ENCODE measurements at places on chromosomes 12 and 14.
A peak's percentile ranks its signal among the peaks of the same experiment; 100 is the strongest.

DNA sequence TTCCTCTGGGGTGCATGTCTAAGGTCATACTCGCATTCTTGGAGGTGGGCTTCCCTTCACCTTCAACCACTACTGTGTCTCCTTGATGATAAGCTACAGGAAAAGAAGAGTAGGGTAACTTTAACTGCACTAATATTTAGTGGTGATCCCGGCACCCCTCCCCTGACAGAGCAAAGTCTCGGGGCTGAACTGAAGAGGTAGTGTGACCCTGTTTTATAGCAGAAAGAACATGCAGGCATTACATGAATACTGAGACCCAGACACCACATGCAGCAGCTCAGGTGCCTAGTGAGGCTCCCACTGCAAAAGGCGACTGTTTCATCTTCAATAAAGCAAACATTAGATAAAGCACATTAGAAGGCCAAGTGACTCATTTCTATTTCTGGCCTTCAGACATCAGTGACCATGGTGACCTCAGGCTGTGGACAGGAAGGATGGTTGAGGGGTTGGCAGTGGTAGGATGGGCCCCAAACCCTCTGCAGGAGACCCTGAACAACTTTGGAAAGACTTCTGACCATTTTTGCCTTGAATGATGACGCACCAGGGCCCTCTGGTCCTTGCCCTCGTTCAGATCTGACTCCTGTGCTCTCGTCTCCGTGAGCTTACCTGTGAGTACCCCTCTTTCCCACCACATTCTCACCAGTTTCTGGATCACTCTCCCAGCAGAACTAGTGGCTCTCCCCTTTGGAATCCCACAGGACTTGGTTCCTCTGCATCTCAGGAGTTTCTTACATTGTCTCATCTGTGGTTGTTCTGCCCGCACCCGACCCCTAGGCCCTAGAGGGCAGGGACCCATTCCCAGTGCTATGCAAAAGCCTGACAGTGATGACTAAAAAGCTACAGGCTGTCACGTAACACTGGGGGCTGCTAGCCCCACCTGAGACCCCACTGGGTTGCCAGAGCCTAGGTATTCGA lies 23.8 kb upstream of the JPH4 start:
- no peak for DNase-seq

GRCh38 chr14:68182492-68182891 lies 362.9 kb downstream of the RAD51B start:
- DNase-seq, result no peak

DNA sequence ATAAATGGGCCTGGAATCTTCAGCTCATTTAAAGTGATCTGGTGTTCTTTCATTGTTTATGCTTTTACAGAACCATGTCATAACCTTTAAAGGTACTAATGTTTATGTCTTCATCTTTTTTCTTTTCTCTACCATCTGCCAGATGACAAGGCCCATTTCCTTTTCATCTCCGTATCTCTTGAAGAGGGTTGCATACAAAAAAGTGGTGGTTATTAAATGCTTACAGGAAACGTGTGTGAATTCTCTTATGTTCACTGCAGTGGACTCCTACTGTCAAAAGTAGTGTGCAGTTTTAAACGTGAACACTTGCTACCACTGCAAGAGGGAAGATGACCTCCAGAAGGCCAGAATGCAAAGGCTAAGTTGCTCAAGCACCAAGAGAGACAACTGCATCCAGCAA lies 91.4 kb downstream of the TTC7B start:
- DNase-seq, result no peak

DNA sequence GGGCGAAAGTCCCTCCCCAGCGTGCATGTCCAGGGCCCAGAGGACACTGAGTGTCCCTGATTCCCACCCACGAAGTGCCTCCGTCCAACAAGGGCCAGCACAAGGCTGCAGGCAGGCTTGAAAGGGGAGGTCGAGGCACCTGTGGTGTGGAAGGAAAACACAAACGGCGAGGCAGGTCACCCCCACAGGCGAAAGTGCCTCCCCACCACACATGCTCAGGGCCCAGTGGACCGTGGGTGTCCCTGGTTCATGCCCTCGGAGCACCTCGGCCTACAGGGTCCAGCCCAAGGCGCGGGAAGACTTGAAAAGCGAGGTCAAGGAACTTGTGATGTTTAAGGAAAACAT lies 370.4 kb downstream of the ALG10 start:
- DNase-seq, result no peak

DNA sequence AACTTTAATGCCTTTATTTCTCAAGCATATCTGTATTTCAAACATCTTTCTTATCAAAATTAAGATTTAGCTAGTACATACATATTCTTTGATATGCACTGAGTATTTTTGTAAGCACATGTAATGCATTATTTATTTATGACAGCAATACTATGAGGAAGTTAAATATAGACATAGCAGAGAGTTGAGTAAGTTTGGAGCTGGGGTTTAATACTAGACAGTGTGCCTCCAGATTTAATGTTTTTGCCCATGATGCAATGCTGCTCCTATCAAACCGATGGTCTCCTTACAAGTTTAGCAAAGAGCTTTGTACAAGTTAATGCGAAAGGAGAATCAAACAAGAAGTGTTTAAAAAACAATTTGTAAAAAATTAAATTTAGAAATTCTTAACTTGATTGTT lies 826.6 kb upstream of the MGAT4C start:
- DNase-seq, result no peak

DNA sequence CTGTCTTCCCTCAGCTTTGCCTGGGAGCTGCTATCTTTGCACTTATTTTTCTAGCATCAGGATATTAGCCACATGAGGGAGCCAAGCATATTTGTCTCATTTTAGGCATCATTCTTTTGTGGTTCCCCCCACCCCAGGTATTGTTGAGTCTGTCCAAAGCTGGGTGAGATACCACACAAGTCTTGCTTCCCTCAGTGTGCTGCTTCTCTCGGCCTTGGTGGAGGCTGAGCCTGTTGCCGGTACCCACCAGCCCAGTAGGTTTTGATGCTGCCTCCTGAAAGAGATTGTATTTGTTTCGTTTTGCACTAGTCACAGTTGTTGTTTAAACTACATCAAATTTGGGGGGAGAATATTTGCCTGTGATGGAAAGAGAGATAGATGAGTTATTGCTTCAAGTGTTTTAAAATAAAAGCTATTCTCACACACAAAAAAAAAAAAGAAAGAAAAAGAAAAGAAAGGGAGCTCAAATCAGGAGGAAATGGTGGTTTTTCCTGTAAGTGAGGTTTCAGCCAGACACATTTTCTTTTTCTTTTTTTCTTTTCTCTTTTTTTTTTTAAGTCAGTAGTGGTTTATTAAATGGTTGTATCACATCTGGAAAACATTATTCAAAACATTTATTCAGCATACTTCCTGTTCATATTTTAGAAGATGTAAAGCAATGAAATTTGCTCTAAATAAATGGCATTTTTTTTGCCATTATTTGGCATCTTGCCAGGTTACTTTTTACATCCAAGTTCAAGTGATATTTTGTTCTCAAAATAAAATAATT lies 58.5 kb downstream of the SLC4A8 start:
- DNase-seq, result peak; percentile 13

GRCh38 chr14:59511916-59512575 lies 27.7 kb downstream of the JKAMP start:
- DNase-seq, result no peak

GRCh38 chr12:46342562-46343033 lies 30.0 kb downstream of the SLC38A2 start:
- peak; percentile 30 for DNase-seq

GRCh38 chr14:87059060-87059839 lies 933.7 kb downstream of the GALC start:
- DNase-seq, result no peak

DNA sequence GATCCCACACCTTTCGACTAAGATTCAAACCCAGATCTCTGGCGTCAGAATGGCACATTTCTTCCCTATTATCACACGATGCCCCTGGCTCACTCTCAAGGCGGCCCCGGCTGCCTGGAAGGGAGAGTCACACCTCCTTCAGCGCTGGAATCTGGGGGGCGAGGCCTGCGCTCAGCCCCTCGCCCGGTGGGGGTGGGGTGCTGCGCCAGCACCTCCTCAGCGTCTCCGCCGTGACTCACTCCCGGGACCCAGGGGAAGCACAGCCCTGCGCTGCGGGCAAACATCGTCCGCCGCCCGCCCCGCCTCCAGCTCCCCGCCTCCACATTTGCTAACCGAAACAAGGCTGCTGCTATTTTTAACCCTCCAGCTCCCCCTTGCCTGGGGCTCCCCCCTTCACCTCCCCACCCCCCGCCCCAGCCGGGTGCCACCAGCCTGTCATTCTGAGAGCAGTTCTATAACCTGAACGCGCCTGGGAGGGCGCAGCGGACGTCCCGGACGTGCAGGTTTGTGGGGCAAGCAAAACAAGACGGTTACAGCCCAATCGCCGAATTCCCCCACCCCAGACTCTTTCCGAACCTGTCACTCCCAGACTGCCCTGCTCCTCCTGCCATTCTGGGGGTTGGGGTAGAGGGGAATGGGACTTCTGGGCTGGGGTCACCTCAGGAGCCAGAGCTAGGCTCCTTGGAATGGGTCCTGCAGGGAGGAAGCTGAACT lies 6.7 kb downstream of the HDAC7 start:
- peak; percentile 86 for DNase-seq

- no peak for DNase-seq
Measured at GRCh38 chr14:55301437-55302121, 30.4 kb downstream of the FBXO34 start.

GRCh38 chr14:44945264-44945663 lies 16.5 kb downstream of the KLHL28 start:
- DNase-seq, result no peak

- no peak for DNase-seq
Measured at GRCh38 chr12:14138495-14138894, 157.1 kb upstream of the GRIN2B start.

DNA sequence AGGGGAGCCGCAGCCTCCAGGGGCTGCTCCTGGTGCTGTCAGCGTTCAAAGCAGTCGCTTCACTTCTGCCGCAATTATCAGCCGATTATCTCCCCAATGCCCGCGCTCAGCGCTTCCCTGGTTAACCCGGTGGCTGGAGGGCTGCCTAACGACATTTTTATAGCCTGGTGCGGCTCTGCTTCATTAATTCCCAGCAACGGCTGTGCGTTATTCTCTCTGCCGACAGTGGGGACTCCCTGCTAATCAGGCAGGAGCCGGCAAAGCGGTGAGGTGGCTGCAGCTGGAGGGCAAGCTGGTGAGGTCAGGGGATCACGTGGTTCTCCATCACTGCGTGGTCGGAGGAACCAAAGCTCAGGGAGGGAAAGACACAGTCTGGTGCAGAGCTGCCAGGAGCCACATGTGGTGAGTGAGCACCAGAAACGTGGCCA lies 62.9 kb downstream of the GLRX5 start:
- no peak for DNase-seq

- DNase-seq, result no peak
Measured at GRCh38 chr14:66495218-66496098, 9.3 kb downstream of the CCDC196 start.

GRCh38 chr12:19191563-19191962 lies 62.0 kb downstream of the PLEKHA5 start:
- DNase-seq, result no peak

DNA sequence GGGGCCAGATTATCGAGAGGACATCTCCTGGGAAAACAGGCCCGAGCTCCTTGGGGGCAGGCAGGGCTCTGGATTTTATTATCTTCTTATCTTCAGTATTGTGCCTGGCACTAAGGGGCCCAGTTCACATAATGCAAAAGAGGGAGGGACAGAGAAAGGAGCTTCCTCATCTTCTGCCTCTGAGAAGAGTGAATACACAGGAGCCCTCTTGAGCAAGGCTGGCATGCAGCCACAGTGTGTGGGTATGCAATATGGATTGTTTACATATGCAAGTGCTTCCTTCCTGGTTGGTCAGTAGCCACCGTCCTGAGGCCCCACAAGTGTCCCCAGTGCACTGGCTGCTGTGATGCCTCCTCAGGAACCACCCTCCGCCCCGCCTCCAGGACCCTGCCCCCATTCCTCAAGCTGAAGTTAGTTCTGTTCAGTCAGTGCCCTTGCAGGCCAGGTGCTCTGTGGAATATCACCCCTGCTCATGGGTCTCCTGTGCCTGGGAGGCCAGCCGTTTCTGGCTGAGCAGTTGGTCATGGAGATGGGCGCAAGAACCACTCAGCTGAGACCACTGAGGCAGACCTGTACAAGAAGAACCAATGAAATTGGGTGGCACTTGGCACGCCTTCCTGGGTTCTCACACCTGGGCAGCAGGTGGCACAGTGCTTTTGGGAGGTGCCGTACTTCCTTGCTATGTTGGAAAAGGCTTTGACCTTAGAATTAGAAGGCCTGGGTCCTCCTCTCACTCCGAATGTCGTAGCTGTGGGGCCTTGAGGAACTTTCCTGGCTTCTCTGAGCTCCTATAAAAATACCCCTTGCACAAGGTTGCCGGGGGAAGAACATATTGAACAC lies 35.1 kb upstream of the ACTN1 start:
- no peak for DNase-seq

DNA sequence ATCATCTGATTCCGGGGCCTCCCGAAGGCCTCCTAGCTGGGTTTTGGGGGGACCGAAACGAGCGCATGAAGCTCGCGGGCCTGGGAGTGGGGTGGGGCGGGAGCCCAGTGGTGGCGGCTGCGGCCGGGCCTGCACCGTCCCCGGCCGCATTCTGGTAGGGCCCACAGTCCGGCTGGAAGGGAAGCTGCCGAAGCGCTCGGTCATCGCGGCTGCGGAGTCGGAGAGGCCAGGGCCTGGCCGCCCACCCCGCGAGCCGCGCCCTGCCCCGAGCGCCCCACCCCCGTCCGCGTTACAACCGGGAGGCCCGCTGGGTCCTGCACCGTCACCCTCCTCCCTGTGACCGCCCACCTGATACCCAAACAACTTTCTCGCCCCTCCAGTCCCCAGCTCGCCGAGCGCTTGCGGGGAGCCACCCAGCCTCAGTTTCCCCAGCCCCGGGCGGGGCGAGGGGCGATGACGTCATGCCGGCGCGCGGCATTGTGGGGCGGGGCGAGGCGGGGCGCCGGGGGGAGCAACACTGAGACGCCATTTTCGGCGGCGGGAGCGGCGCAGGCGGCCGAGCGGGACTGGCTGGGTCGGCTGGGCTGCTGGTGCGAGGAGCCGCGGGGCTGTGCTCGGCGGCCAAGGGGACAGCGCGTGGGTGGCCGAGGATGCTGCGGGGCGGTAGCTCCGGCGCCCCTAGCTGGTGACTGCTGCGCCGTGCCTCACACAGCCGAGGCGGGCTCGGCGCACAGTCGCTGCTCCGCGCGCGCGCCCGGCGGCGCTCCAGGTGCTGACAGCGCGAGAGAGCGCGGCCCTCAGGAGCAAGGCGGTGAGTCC lies at the start of gene KLC1:
Gene KLC1, plus strand, starts transcription at position 528 of the 819 bp plus-strand sequence. CDS start 25,354 bp downstream, outside the sequence.
- peak; percentile 87 for DNase-seq

- no peak for DNase-seq
Measured at GRCh38 chr14:69750495-69750894, 16.4 kb upstream of the SRSF5 start.

DNA sequence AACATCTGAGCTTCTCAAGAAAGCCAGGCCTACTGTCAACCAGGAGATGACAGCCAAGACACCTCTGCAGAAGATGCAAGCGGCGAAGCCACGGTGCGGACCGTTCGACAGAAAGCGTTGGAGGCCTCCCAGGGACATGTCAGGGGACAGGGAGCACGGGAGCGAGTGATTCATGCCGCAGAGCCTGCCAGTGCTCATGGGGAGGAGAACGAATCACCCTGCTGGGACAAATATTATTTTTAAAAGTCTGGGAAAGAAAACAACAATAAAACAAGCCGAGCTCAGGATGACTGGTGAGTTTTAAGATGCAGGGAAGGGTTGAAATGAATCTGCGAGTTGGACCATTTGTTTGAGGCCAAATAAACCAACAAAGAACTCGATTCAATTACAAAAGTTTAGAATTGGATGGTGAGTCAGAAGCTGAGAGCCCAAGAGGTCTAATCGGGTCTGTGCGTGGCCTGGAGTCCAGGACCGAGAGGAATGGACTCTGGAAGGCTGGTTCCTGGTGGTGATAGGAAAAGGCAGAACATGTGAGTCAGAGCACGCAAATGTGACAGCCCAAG lies 91.0 kb downstream of the RBM19 start:
- no peak for DNase-seq

GRCh38 chr14:69315301-69315700 lies 55.3 kb downstream of the GALNT16 start:
- DNase-seq, result no peak

All from CD8-positive, alpha-beta T cell (primary cell).